ENCODE measurements at places on chromosomes 1 and 21.

GRCh38 chr1:228837032-228837431 is 101.8 kb downstream of the RHOU start:
- DNase-seq = no peak

DNA sequence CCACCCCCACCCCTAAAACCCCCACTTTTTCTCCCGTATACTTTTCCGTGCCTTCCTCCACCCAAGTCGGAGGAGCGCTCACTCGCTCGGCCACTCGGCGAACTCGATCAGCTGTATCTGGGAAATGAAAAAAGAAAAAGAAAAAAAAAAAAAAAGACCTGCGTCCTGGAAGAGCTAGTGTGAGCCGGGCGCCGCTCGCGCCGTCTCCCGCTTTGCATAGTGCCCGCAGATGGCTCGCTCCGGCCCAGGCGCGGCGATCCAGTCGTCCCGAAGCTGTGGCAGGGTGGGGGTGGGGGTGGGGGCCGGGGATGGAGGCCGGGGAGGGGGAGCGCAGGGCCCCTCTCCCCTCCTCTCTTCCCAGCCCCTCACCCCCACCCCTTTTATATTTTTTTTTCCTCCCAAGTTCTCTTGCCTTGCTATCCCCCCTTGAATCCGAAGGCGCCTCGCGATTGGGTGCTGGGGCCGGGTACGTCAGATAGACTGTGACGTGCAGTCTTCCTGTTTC is 299 bp upstream of the PROX1 start:
- DNase-seq = no peak

DNA sequence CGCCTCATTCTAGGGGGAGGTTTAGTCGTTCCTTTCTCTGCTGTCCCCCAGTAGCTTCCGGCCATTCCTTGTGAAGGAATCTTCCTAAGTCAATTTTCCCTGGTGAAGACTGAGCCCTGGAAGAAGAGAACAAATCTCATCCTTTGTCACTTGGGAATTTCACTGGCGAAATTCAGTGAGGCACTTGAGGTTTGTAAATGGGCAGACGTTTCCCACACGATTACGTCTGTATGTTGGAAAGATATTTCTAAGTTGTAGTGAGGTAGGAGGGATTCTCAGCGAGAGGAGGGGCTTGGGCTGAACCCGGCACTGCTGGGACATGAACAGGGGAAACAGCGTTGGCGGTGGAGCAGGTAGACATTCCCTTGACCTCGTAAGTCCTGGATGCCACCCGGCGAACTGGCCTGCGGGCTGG is 47.2 kb downstream of the GALNT2 start:
- DNase-seq = no peak

DNA sequence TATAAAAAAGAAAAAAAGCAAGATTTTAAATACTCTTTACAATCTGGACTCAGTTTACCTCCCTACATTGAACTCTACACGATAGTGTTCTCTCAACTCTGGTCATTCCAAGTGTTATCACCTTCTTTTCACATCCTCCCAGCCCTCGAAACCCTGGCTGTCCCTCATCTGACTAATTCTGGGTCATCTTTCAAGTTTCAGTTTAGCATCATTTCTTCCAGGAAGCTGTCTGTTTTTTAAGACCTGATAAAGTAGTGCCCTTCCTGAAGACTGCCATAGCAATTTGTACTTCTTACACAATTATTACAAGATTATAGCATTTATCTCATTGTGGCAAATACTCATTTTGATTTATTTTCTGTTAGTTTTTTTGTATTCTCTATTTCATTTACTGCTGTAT is 1.2 kb downstream of the ALG14 start:
- no peak for DNase-seq

- DNase-seq = no peak
Observed at GRCh38 chr1:84363019-84363418, 35.3 kb upstream of the DNASE2B start.

- DNase-seq = no peak
Observed at GRCh38 chr21:37208056-37208721, 58.9 kb downstream of the VPS26C start.

DNA sequence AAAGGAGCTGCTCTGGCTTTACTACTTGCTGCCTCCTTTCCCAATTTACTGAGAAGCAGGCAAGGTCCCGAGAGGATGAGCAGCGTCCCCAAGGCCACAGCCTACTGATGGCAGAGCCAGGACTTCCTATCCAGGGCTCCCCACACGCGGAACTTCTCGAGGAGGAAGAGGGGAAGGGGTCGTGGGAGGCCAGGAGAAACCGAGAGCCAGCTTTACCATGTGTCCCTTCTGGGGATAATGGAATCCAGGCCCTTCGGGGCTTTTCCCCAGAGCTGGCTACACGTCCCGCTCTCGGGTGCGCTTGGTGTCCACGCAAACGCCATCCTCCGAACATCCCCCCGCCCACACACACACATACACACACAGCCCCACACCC is 4.3 kb upstream of the CCN1 start:
- no peak for DNase-seq

GRCh38 chr1:214472364-214472763 is 79.0 kb downstream of the PTPN14 start:
- DNase-seq = no peak

GRCh38 chr1:112878321-112878720 is 77.7 kb downstream of the SLC16A1 start:
- no peak for DNase-seq

- no peak for DNase-seq
Observed at GRCh38 chr1:166457700-166458099, 290.9 kb upstream of the FAM78B start.

- DNase-seq = no peak
Observed at GRCh38 chr21:35458405-35458804, 409.3 kb upstream of the RUNX1 start.

- no peak for DNase-seq
Observed at GRCh38 chr1:229040630-229041358, 230.1 kb upstream of the RAB4A start.

DNA sequence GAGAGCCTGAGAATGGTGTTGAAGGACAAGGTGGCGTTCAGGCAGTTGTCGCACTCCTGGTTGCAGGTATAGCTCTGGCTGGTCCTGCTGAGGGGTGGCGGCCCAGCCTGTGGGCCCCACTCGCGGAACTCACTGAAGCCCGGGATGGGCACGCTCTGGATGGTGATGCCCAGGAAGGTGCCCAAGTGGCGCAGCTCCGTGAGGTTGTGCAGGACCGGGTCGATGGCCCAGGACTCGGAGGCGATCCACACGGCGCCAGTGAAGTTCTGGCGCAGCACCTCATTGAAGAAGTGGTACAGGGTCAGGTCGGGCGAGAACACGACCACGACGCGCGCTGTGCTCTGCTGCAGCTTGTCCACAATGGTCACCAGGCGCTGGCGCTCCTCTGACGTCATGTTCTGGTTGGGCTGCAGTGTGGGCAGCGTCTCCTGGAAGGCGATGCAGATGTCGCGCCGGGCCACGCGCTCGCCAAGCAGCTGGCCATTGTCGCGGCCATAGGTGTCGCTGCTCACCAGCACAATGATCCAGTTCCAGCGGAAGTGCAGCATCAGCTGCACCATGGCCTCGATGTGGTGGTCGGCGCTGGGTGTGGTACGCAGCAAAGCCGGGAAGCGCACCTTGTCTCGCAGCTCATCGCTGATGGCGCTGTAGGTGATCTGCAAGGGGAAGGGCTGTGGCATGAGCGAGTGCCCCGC is 5.0 kb downstream of the TAS1R2 start:
- no peak for DNase-seq

DNA sequence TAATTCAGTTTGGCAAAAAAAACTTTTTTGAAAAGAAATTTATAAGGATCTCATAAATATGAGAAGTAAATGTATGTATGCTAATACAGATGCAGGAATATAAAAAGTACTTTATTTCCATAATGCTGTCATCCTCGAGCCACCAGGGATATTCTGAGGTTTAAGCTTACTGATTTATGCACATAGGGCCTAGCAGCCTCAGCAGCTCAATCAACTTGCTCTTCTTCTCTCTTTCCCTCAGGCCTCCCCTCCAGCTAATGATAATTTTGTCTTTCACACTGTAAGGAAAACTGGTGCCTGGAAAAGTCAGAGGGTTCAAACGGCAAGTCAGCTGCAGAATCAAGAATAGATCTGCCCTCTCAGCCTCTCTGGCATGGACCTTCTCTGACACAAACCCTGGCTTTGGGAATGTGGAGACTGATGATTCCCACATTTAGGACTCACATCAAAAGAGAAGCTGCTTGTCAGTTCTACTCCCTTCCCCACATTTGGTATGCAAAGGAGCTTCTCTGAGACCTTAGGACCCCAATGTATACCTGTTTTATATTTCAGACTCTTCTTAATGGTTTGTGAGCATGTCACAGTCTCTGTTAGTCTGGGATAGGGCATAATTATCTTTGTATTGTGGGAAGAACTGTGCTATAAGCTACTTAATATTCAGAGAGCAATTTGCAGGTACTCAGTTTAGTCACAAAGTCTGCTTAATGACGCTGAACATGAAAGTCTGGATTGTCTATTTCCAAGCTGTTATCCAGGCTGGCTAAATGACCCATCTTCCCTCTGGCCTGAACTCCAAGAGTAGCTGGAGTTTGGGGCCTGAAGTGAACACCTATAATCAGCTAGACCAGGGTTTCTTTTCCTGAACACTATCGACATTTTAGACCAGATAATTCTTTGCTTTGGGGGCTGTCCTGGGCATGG is 52.1 kb upstream of the DIPK1A start:
- DNase-seq = no peak

GRCh38 chr1:207203541-207203940 is 99.5 kb downstream of the C4BPA start:
- DNase-seq = no peak

DNA sequence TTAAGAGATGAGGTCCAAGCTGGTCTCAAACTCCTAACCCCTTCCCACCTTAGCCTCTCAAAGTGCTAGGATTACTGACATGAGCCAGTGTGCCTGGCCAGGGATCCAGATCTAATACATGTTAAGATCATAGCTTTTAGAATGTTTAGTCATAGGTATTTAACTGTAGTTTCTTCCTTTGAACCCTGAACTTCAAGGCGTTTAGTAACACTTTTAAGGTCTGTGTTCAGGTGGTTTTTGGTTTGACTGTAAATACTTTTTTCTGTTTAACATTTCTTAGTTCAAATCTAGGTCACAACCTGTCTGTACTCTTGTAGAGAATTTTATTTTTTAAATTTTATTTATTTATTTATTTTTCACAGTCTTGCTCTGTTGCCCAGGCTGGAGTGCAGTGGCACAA is 28.1 kb downstream of the RAP1A start:
- no peak for DNase-seq

- DNase-seq = no peak
Observed at GRCh38 chr1:208387908-208388811, 144.0 kb upstream of the PLXNA2 start.

- DNase-seq = peak; percentile 80
Observed at GRCh38 chr1:78408192-78408591, 82.6 kb upstream of the PTGFR start.

DNA sequence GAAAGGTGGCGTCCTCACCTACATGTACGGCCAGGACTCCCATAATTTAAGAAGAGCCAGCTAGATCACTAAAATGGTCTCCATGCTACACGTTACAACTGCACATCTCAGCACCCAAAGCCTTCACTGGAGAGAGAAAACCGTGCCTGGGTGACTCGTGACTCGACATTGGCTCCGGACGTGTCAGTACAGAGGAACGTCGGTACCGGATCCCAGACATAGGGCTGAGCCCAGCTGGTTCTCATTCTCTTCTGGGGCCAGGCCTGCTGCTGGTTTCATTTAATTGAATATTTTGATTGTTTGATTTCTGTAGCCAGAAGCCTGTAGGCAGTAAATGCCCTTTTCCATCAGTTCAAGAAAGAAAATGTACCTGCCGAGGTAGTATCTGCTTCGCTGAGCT is 93.1 kb downstream of the HHIPL2 start:
- no peak for DNase-seq

DNA sequence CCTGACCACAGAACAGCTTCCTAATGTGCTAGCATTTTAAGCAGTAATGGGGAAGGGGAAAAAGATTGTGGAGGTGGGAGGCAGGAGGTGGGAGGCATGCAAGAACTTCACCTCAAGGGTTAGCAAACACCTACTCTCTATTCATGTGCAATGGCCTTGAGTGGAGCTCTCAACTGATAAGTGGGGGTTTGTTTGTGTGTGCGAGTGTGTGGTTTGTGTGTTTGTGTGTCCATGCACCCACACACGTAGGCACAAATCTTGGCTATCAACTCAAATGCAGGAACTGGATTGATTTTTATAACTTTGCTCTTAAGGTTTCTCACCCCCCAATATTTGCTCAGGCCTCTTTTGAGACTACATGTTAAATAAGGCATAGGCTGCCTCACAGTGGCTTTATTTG is 78.6 kb downstream of the SYT6 start:
- DNase-seq = no peak

- no peak for DNase-seq
Observed at GRCh38 chr1:242428399-242429190, 95.9 kb downstream of the PLD5 start.

DNA sequence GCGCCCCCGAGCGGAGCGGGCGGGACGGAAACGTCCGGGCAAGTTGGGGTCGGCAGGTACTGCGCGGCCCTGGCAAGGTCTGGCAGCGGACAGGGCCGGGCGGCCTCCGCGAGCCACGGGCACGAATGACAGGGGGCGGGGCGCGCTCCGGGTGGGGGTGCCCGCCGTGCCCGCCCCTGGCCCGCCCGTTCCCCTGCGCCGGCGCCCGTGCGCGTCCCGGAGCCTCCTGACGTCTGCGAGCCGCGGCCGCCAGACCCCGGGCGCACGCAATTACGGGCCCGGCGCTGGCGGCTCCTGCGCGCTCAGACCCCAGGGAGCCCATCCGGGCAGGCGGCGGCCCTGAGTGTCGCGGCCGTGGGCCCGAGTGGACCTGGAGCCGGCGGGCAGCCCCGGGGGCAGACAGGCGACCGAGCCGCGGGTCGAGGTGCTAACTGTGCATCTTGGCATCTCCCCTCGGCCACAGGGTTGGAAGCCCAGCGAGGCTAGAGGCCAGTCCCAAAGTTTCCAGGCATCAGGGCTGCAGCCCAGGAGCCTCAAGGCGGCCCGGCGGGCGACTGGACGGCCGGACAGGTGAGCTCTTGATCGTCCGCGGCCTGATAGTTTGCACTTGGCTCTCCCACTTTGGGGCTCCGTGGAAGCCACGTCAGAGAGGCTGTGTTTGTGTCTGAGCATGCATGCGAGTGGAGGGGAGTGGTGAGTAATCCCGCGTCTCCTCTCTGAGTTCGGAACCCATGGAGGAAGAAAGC is 918 bp downstream of the MIB2 start:
- DNase-seq = no peak

- DNase-seq = no peak
Observed at GRCh38 chr1:78586572-78586971, 33.7 kb upstream of the IFI44L start.

DNA sequence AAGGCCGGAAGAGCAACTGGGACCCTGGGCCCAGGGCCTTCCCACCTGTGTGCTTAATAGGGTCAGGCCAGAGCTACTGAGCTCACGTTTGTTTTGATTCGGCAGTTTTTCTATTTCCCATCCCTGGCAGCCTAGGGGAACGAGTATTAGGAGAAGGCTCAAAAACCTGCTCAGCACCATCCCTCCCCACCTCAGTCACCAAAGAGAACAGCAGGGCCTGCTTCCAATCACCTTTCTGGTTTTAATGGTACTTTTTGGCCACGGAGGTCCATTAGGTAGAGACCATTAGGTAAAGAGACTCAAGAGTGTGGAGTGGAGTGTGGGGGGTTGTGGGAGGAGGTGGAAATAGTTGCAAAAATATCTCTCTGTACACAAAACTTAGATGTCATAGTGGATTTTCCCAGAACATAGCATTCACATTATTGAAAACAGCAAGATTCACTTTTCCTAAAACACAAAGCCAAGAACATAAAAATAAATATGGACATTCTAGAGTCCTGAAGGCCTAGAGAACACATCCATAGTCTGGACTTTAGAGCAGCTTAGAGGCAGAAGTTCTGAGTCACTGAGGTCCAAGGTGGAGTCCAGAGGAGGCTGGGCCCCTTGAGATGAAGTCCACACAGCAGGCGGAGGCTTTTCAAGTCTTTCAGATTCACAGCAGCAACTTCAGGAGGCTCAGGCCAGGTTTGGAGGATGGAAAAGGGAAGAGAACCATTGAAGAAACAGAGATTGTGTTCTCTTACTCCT is 19.5 kb downstream of the NUAK2 start:
- DNase-seq = no peak

Measured in SK-N-MC (cell line).